ENCODE measurements at places on chromosomes 1 and 21.

GRCh38 chr1:154295408-154296235 is 23.2 kb downstream of the HAX1 start:
- DNase-seq: no peak

- DNase-seq: no peak
Measured at GRCh38 chr1:222600281-222600680, 10.5 kb upstream of the TAF1A start.

DNA sequence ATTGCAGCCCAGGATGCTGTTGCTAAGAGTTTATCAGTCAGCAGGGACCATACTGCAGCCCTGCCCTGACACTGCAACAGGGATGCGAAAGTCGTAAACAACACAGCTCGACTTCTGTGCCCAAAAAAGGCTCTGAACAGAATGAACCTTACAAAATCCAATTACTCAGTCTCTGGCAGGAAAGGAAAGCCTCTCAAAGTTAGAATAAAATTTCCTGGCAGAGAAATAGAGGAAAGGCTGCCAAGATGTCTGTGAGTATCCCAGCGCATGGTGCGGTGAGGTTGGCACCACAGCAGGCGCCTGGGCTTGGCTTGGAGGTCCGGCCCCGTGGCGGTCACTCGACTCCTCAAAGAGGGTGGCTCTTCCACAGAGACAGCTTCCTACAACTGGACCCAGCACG is 185.8 kb downstream of the PCP4 start:
- DNase-seq: no peak

DNA sequence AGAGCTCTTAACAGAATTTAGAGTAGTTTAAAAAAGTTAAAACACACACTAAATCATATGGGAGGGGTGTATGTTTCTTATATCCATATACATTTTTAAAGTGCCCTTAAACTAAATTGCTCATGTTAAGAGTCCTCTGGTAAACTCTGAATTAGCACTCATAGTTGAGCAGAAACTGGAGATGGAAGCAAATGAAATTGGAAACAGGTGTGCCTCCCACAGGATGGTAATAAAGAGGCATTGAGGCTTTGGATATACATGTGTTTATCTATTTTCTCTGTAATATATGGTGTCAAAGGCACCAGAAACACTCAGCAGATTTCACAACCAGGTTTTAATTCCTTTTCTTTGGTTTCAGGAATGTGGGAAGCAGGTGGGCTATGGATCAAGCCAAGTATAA is 188.6 kb downstream of the HS2ST1 start:
- no peak for DNase-seq

DNA sequence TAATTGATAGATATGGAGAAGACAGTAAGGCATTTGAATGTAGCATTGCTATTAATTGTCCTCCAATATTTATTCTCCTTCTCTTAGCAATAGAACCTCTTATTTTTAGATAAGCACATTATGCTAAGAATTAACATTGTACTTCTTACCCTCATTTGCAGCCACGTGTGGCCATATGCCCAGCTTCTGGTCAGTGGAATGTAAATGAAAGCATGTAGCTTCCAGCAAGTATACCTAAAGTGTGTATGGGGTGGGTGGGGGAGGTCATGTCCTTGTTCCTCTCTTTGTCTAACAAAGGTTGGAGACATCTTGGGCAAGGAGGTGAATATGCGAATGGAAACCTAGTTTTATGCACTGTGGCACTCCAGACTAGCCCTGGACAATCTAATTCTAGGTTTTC is 133.6 kb upstream of the HMCN1 start:
- DNase-seq: no peak

DNA sequence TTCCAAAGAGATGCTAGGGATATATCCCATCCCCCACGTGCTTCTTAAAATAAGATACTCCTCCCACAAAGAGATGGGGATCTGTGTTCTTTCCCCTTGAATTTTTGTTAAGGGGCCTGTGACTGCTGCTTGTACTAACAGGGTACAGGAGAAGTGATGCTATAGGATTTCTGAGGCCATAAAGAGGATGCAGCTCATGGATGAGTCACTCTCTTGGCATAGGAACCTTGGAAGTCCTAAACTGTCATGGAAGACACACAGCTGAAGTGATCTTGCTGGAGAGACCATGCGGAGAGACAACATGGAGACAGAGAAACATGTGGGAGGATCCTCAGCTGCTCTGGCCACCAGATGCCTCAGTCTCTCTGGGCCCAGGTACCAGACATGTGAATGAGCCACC is 157.2 kb downstream of the S1PR1 start:
- DNase-seq: no peak

- peak; percentile 42 for DNase-seq
Measured at GRCh38 chr1:27360159-27361043, 6.4 kb downstream of the MAP3K6 start.

DNA sequence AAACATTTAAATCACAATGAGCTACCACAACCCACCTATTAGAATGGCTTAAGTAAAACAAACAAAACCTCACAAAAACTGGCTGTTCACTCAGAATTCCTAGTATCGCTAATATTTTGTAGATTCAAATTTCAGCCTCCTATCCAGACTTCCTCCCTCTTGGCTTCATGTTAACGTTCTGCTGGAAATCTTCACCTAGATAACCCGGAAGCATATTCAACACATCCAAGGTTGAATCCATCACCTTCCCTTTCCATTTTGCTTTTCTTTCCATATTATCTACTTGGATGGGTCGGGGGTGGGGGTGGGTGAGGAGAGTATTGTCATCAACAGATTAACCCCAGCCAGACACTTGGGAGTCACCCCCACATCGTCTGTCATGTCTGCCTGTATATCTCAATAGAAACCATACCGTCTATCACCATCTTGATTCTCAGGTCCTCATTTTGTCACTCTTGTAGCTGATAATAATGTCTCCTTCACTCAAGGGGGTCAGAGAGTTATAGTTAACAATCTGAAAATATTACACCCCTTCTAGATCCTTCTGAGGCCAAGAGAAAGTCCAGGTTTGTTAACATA is 1.7 kb upstream of the DPH5 start:
- no peak for DNase-seq

DNA sequence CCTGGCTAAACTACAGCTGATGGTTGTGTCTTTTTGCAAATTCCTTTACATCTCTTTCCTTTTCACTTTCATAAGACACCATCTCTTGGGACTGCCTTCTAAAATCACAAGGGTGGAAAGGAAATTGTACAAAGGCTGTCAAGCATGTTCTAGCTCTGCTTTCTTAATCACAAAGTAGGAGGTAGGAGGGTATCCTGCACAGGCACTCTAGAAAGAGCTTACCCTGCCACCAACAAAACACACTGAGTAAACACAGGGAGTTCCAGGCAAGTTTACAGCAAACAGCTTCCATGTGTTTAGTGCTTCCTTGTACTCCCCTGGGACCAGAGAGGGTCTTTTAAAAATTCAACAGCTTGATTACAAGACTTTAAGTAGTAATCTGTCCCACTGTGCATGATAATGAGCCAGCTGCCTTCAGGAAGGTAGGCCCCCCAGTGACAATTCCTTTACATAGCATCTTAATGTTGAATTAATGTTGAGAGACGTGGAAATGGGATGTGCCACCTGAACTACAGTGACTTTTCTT is 2.4 kb downstream of the PLPP3 start:
- DNase-seq: no peak

DNA sequence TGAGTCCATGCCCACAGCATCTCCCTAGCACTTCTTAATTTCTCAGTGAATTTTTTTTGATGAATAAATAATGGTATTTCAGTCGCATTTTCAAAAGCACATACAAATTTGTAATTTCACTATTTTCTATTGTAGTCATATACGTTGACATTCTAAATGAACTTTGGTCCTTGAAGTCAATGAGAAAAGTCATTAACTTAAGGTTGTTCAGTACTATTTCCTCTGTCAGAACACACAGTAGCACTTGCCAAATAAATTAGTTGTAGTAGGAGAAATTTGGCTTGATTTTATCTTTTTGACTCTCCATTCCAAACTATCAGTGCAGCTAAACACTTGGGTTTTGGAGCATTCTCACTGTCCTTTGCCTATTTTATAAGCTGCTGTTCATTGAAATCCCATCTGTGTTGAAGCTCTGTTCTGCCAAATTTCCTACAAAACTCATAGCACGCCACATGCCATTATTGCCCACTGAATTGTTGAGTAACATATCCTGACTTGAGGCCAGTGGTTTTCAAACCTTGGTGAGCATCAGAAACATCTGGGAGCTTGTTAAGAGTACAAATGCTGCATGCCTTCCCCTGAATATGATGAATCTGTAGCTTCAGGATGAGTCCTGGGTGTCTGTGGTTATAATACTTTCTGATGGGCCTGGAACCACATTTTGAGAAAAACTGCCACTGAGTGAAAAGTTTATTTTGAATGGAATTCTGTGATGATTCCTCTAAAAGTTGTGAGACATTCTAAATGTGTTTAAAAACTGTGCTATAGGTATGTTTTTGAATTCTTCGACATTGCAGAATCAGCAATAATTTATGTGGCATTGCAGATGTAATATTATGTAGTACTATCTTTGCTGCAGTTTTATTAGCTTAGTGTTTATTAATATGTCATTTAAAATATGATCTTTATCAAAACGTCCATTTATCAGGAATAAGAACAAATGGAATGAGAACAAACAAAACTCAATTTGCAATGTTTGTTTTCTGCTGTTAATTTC is 78.9 kb downstream of the DNM3 start:
- no peak for DNase-seq

DNA sequence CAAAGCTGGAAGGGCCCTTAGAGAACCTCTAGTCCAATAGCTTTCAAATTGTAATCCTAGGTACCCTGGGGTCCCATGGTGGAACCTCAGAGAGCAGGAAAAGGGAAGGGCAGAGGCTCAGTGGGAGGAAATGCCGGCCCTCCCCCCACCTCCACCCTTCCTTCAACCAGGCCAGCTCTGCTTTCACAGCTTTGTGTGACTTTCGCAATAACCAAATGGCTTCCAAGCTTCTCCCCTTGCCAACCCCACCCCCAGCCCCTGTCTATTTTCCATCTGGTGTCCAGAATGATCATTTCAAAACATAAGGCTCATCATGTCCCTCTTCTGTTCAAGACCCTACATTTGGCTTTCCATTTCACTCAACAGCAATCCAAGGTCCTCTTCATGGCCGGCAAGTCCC is 74.4 kb downstream of the CD58 start:
- DNase-seq: no peak

GRCh38 chr1:78436961-78437360 is 53.8 kb upstream of the PTGFR start:
- no peak for DNase-seq

GRCh38 chr21:39461419-39461818 is 9.6 kb downstream of the SH3BGR start:
- DNase-seq: no peak

DNA sequence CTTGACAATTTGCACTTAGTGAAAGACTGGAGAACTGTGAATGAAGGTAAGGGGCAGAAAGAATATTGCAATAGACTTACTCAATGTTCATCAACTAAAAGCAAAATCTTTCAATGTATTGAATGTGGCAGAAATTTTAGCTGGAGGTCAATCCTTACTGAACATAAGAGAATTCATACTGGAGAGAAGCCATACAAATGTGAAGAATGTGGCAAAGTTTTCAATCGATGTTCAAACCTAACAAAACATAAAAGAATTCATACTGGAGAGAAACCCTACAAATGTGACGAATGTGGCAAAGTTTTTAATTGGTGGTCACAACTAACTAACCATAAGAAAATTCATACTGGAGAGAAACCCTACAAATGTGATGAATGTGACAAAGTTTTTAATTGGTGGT is 80.7 kb downstream of the JMJD4 start:
- no peak for DNase-seq

DNA sequence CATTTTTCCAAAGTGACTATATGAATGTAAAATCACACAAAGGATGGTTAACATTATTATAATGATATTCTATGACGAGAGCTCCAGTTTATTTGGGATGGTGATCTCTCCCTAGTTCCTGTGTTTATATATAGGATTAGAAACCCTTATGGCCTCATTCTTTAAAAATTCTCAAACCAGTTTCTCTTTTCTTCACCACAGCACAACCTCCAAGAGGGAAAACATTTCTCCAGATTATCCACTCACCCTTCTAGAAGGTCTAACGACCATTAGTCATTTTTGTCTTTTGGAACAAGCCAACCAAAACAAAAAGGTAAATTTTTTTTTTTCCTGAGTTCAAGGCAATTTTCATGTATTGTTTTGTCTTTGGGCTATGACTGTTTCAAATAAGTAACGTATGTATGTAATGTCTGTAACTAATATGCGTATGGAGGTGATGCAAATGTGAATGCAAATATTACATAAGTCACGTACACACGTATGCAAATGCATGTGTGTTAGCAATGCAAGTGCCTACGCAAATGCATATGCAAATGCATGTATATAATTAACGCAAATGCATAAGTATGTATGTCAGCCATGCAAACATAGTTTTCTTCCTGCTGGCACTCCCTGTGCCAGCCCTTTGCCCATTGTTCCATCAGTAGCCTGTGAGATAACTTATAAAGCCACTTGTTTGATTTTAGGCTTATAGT is 72.5 kb upstream of the MORC3 start:
- DNase-seq: no peak

DNA sequence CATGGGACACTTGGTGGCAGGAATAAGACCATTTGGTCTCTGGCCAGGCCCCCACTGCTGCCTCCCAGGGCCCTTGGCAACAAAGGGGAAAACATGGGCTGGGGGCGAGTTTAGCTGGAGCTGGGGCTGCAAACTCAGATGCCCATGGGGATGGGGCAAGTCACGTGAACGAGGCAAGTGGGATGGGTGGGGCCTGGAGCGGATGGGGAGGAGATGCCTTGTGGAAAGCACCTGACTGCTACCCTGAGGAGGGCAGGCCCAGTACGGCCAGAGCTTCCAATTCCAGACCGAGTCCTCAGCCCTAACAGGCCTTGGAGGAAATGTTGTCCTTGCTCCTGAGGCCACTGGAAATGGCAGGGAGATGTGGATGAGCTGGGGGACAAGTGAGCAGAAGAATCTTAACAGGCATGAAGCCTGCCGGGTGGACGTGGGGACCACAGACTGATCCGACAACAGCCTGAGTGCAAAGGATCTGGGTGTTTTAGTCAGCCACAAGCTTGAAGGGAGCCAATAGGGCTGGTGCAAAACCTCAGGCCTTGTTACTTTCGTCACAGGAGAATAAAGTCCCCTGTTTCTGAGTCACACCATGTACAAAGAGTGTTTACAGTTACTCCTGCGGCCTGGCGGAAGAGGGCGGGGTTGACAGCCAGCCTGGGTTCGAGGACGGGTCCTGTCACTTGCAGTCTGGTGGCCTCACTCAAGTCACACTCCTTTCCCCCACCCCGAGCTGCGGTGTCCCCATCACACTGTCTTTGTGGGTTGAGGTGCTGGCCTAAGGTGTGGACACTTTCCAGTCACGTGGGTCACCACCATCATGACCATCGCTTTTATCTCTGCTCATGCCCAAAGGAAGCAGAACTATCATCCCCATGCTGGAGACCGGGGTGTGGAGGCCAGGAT is 19.1 kb downstream of the RUNX3 start:
- peak; percentile 75 for DNase-seq
